ENCODE measurements at places on chromosomes 4 and X.

- DNase-seq: no peak
These were observed 57.6 kb upstream of the LGI2 start for GRCh38 chr4:25088093-25088952.

DNA sequence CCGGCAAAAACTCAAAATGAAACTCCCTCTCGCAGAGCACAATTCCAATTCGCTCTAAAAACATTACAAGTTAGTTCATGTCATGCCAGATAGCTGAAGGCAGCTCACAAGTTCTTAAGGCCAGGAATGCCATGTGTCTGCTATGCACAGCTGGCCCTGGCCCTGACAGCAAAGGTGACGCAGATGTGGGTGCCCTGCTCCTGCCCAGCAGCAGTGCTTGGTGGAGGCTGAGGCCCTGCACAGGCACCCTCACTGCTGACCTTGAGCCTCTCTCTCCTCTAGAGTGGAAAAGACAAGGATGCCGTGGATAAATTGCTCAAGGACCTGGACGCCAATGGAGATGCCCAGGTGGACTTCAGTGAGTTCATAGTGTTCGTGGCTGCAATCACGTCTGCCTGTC, 2.9 kb downstream of the S100P start:
- DNase-seq: no peak

- no peak for DNase-seq
These were observed 4.4 kb upstream of the VAMP7 start for GRCh38 chrX:155876704-155877103.

GRCh38 chr4:8044244-8044643, 104.6 kb upstream of the AFAP1 start:
- DNase-seq: no peak

DNA sequence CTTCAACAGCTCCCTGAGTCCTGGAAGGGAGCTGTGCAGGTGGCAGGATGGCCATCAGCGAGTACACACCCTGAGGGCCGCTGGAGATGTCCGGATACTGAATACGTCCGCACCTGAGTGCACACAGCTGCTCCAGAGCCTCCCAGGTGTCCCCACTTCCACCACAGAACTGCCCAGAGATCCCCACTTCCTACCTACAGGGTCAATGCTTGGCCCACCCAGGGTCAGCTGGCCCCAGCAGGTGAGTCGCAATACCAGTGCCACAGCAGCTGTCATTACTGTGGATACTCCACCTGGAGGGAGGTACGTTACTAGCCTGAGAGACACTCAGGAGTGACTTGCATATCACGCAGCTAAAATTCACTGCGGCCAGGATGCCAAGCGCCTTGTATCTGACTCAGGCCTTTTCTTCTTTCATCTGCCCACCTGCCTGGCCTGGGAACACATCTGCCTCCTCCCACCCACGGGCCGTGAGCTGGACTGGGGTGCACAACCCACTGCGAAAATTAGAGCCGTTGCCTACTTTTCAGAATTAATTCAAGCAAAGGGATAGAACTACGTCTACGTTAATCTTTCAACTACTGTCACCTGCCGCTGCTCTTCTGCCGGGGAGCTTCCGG, 9.4 kb downstream of the C4orf50 start:
- DNase-seq: no peak

- DNase-seq: no peak
These were observed 6.0 kb upstream of the SH3TC1 start for GRCh38 chr4:8192748-8193738.

GRCh38 chrX:44451056-44451455, 91.6 kb downstream of the FUNDC1 start:
- DNase-seq: no peak

DNA sequence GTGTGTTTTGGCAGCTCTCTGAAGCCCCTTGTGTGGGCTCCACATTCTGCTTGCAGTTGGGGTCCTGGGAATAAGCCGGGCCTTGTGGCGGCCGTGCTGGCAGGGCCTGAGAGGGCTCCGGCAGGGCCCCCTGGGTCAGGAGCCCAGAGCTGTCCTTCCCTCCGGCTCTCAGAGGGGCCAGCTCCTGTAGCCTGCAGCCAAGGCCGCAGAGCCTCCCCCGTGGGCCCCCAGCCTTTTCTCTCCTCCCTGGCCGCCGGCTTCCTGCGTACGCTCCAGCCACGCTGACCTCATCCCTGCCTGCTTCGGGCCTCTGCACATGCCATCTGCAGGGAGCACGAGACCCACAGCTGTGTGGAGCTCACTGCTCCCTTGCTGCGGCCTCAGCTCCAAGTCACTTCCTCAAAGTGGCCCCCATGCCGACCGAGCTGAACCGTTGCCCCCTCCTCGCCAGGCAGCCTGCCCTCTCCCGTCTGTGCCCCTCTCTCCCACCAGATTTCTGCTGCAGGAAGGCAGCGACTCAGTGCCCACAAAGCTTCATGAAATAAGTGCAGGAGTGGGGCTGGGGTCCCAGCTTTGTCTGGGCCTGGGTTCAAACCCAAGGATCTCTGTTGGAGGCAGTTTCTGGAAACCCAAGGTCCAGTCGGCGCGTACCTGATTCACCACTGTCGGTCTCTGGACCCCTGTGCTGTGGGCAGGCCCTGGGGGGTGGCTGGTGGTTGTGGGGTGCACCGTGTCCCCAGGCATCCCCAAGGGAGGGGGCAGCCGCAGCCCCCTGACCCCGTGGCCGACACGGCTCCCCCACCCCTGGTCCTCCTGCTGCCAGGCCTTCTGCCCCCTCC, 57.1 kb upstream of the NKX1-1 start:
- DNase-seq: no peak

DNA sequence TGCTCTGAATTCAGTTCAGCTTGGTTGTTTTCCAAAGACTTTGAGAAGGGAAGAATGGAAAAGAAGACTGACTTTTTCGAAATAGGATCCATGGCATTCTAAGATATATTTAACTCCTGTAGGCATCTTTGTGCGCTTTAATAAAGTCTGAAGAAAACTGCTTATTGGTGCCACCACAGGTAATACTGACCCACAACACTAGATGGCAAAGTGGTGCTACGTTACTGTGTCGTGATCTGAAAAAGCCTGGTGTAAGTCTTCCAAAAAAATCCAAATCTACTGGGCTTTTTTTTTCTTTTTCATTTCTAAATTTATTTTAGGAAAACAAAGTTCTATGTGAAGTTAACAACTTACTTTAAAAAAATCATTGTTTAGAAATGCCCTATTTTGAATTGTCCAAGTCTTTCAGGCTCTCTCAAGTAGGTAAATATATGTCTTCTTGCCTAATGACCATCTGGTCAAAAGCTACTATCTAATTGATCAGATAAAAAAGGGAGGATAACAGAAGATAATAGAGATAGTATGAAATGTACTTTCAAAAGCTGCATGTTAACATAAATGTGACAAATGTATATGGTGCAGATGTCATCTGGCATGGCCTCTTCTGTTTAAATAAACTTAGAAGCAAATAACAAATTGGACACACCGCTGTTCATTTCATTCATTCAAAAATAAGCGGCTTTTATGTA, 47.0 kb upstream of the MID1IP1 start:
- peak; percentile 16 for DNase-seq

DNA sequence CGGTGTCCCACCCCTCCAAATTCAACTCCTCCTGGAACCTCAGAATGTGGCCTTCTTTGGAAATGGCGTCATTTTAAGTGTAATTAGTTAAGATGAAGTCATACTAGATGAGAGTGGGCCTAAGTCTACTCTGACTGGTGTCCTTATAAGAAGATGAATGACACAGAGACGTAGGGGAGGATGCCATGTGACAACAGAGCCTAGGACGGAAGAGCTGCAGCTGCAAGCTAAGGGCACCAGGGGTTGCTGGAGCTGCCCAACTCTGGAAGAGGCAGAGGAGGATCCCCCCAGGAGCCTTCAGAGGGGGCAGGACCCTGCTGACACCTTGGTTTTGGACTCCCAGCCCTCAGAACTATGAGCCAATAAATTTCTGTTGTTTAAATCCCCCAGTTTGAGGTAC, 115.1 kb downstream of the STK32B start:
- no peak for DNase-seq

GRCh38 chrX:101813200-101813599, 118.6 kb downstream of the ZMAT1 start:
- no peak for DNase-seq

DNA sequence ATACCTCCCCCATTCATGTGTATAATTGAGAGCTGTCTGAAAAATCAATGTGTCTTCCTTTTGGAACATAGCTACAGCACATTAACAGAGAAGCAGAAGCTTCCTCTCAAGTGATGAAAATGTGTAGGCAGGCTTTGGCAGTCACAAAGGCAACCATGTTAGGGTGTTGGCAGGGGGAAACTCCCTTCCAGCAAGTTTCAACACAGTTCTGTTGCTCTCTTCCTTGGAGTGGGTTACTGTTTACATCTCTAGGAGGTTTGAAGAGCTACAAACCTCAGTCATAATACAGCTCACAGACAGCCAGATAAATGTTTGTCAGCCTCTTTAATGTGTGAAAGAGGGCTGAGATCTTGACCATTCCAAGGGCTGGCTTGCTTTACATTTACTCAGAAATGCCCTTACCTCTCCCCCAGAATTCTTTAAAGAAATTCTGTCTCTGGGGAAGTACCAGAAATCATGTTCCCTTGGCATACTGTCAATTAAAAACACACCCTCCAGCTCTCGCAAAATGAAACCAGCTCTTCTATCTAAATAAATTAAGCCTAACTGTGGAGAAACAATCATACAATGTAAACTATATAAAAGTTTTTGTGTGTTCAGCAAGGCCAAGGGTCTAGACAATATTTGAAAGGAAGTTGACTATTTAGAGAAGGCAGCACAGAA, 18.9 kb downstream of the ZBTB33 start:
- peak; percentile 15 for DNase-seq

GRCh38 chr4:181004056-181004455, 1239.1 kb upstream of the TENM3 start:
- DNase-seq: no peak

DNA sequence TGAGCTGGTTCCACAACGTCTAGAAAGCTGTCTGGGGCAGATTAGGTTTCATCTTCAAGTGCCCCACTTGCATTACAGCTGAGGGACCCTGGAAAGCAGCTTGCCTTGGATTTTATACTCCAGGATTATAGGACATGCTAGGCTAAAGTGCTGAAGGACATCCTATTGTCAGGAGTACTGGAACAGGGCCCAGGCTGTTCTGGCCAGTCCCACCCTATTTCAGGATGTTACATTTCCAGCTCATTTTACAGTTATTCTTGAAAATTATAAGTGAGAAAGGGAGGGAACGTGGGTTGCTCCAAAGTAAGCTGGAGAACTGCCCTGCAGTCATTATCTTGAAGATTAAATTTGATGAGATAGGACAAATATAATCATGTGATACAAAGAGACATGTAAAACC, 71.0 kb upstream of the UGT8 start:
- DNase-seq: no peak

DNA sequence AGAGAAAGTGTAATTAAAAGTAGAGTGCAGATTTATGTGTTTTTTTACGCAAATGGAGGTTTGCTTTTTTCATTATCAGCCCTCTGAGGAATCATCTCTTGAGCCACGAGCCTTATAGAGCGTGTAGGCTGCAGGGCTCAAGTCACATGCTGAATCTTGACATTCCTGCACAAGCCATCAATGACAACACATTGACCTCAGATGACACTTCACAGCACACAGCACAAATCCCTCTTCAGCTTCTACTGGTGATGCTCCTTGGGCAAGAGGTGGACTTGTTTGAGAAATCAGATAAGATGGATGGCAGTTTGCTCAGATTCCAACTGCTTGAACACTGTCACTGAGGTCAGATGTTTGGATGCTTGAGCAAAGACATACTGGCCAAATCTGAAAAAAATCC, 250.6 kb downstream of the SNCA start:
- no peak for DNase-seq

DNA sequence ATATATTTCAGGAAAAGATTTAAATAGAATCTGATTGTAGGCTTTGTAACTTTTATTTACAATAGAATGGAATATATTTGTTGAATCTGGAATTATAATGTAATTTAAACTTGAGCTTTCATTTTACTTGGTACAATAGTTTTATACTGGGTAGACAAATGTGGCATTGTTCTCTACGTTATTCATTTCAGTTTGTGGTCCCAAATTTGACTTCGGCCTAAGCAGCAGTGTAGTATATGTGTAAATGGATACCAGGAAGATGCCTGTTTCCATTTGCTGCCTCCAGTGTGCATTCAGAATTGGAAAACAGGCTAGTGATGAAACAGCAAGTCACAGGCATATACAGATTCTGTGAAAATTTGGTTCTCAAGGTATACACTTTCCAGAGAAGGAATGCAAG, 77.8 kb downstream of the CLDN22 start:
- DNase-seq: no peak

- no peak for DNase-seq
These were observed 5.2 kb upstream of the RADX start for GRCh38 chrX:106606571-106606970.

DNA sequence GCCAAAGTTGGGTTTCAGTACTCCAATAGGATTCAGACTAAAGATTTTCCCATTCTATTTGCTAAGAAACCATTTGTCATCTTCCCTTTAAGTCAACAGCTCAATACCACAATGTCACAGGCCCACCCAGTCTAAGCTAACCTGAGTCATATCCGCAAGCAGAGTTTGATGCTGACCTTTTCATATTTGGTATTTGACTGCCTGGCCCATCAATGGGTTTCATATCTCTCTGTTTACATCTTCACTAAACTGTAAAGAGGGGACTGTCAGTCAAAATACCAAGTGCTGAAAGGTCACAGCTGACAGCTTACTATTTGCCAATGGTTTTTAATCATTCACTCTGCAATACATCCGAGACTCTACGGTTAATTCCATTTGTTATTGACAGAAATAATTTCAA, 707.5 kb upstream of the ACTRT1 start:
- DNase-seq: no peak

GRCh38 chrX:3638280-3638873, 75.1 kb downstream of the PRKX start:
- DNase-seq: no peak

DNA sequence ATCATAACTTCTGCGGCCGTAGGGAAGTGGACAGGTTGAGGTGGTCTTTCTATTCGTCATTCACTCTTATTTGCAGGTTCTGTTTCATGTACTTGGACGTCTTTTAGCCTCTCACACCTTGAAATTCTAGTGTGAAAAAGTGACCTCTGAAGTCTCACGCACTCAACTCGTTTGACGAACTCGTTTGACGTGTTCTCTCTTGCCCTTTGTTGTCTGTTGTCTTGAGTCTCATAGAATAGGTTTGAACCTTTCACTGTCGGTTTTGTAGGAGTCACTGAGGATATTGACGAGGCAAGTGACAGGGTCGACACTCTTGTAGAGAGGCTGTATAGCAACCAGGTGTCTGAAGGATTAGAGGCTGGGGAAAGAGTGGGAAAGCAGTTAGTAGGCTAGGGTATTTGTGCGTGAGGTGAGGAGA, 1.1 kb upstream of the PGRMC2 start:
- DNase-seq: peak; percentile 75

DNA sequence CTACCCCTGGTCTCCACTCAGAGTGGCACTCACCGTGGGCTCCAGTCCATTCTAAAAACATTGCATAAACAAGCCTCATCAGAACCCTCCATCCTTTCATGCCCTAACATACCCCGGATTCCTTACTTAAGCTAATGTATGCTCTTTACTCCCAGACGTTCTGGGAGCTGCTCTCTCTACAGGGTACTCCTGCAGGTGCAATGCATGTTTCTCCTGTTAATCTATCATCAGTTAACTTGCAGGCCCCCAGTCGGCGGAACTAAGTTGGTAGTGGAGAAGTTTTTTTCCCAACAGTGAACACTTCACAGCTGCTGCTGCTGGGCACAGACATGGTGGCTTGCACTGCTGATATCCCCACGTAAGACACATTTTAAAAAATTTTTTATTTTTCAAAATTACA, 161.6 kb upstream of the FAT1 start:
- no peak for DNase-seq

Data from central memory CD4-positive, alpha-beta T cell (primary cell).